ENCODE measurements at places on chromosomes 5 and 9. TPM values are rescaled to one million over a fixed set of nuclear protein-coding genes. Genes with fewer than 3 reads are reported as not detected.
A peak's percentile ranks its signal among the peaks of the same experiment; 100 is the strongest.

PCDHB11 gene
- 0.99 TPM for total RNA-seq

SPATA31D4 gene
- not detected for total RNA-seq

FST gene
- 0.93 TPM for total RNA-seq

DNA sequence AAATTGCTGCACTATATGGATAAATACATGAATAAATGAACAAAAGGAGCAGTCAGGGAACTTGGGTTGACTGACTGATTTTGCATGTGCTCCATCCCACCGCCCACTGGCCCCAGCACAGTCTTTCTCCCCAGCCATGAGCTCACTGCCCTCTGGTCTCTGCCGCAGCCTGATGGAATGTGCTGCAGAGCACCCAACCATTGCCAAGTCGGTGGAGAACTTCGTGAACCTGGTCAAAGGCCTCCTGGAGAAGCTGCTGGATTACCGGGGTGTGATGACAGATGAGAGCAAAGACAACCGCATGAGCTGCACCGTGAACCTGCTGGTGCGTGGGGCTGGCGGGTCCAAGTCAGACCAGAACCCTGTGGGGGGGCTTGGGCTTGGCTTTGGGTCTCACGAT is 53.9 kb upstream of the INSYN2B start:
- H3K27me3 ChIP-seq, result no peaks in the 10 kb centered on the region
- no peak overlapping the region for H3K4me3 ChIP-seq
- no peaks in the 10 kb centered on the region for H3K4me1 ChIP-seq
- H3K27ac ChIP-seq, result no peak overlapping the region
- ATAC-seq, result no peak

DNA sequence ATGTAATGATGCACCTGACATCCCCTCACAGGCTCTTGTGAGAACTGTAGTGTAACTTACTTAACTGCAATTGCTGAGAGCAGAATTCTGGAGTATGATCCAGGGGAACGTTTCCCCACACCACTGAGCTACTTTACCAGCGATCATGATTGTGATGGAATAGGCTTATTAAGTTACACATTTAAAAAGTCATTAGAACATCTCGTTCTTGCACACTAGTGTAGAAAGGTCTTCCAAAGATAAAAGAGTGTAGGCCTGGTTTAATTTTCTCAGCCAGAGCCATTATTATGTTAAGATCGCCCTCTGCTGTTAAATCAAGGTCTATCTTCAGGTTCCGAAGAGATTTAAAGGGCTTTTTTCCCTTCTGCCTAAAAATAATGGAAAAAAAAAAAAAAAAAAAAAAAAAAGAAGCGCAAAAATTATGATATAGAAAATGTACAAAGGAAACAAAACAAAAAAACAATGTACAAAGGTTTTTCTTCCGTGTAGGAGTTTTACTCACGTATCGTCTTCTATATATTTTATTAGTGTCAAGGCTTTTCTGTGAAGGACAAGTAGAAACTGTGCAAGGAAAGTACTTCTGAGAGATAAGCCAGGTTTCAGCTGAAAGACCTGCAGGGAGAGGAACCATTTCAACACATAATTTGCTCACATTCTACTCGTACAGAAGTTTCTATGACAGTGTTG is 18.6 kb upstream of the MOB3B start:
- peaks cover 8% of the 10 kb centered on the region for H3K4me1 ChIP-seq
- H3K27ac ChIP-seq, result peak overlapping the region; percentile 60
- ATAC-seq, result peak; percentile 91
- no peak overlapping the region for H3K4me3 ChIP-seq

DNA sequence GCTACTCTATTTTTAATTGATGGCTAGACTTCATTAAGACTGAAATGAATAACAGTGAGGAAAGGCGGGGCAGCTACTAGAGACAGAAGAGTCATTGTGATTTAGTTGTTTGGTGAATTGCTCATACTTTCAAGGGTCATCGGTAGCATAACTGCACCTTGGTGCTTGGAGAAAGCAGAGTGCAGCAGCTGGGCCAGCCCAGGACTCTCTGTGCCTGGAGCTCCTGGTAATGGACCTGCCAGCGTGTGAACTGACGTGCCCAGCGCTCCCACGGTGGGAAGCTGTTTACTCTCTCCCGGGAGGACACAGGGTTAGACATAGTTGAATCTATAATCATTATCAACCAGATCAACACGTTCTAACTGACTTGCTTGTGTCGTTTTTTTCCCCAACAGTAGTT is 42.9 kb downstream of the LURAP1L start:
- no peak for ATAC-seq
- H3K27ac ChIP-seq, result peak overlapping the region; percentile 68
- no peaks in the 10 kb centered on the region for H3K27me3 ChIP-seq
- no peaks in the 10 kb centered on the region for H3K36me3 ChIP-seq

- H3K4me1 ChIP-seq, result no peaks in the 10 kb centered on the region
- no peak overlapping the region for H3K27ac ChIP-seq
- H3K36me3 ChIP-seq, result peaks cover 79% of the 10 kb centered on the region
- ATAC-seq, result no peak
- no peak overlapping the region for H3K4me3 ChIP-seq
- no peaks in the 10 kb centered on the region for H3K27me3 ChIP-seq
These were observed 13.3 kb downstream of the ODF2 start for GRCh38 chr9:128469070-128469469.

GRCh38 chr9:75604661-75605060 is 285.8 kb upstream of the PCSK5 start:
- ATAC-seq, result no peak
- H3K27me3 ChIP-seq, result no peaks in the 10 kb centered on the region
- H3K4me3 ChIP-seq, result no peak overlapping the region
- no peak overlapping the region for H3K27ac ChIP-seq

DNA sequence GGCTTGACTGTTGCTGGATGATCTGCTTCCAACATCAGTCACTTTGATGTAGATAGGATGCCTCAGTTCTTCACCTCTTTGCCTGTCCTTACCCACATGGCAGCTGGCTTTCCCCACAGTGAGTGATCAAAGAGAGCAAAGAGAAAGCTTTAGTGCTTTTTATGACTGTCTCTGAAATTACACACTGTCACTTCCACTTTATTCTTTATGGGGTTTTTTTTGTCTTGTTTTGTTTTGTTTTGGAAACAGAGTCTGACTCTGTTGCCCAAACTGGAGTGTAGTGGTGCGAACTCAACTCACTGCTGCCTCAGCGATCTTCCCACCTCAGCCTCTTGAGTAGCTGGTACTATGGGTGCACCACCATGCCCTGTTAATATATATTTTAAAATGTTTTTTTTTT is 32.4 kb upstream of the C5orf24 start:
- no peak overlapping the region for H3K4me3 ChIP-seq
- no peak for ATAC-seq
- no peaks in the 10 kb centered on the region for H3K27me3 ChIP-seq
- H3K27ac ChIP-seq, result no peak overlapping the region

DNA sequence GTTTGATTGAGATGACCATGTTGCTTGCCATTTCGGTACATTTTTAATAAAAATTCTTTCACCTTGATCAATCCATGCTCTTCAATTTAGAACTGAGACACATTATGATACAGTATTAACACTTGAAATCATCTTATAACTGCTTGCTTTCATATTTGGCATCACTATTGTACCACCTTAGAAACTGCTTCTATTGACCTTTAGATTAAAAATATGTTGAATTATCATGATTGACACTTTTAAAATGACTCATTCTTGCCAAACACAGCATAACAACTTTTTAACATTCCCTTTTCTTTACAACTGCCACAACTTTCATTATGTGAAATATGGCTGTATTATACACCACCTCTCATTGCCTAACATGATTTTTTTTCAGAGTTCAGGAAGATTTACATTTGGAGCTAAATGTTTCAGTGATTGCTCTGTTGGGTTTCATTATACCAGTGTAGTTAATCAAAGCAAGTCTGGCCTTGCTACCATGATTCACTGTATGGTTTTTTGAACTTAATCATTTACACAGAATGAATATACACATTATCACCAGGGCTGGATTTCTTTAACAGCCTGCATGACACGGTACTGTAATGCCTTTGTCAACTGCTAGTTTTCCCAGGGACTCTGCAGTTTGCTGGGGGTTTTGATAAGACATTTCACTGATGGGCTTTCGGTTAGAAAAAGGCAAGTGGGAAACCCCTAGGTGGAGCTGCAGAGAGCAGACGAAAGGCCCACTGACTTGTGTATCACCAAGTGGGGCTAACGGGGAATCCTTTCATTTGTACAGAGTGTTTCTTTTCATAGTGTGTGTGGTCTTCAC is 93.6 kb upstream of the TLE4 start:
- ATAC-seq, result no peak
- no peaks in the 10 kb centered on the region for H3K27me3 ChIP-seq
- no peak overlapping the region for H3K4me3 ChIP-seq
- no peaks in the 10 kb centered on the region for H3K36me3 ChIP-seq
- H3K27ac ChIP-seq, result no peak overlapping the region

GRCh38 chr5:17436350-17436749 is 61.7 kb upstream of the TAF11L2 start:
- H3K4me3 ChIP-seq, result peak overlapping the region; percentile 16
- H3K4me1 ChIP-seq, result no peaks in the 10 kb centered on the region

DNA sequence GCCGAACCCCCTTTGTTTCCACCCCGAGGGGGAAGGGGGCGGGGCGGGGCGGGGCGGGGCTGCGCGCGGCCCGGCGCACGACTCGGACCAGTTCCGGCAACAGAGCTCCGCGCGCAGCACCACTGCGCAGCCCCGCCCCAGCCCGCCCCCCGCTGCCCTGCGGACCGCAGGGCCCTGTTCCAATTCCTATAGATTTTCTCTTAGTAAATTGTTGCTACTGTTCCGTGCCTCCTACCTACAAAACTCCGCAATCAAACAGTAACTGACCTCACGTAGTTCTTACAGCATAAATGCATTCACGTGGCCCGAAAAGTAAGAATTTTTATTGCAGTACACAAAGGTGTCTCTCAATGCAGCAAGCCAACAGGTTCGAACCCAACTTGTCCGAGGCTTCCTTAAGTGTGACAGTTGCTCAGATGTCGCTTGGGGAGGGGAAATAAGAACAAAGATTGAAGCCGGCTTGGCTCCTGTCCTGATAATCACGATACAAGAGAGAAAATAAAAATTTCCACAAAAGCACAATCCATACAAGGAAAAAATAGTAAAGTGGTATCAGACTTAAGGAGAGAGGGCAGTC is 1.2 kb upstream of the RNF38 start:
- peak overlapping the region; percentile 90 for H3K4me3 ChIP-seq
- peaks cover 2% of the 10 kb centered on the region for H3K4me1 ChIP-seq
- no peaks in the 10 kb centered on the region for H3K27me3 ChIP-seq

- peaks cover 25% of the 10 kb centered on the region for H3K36me3 ChIP-seq
- no peak for ATAC-seq
These were observed 31.8 kb upstream of the NANS start for GRCh38 chr9:98024702-98025101.

DNA sequence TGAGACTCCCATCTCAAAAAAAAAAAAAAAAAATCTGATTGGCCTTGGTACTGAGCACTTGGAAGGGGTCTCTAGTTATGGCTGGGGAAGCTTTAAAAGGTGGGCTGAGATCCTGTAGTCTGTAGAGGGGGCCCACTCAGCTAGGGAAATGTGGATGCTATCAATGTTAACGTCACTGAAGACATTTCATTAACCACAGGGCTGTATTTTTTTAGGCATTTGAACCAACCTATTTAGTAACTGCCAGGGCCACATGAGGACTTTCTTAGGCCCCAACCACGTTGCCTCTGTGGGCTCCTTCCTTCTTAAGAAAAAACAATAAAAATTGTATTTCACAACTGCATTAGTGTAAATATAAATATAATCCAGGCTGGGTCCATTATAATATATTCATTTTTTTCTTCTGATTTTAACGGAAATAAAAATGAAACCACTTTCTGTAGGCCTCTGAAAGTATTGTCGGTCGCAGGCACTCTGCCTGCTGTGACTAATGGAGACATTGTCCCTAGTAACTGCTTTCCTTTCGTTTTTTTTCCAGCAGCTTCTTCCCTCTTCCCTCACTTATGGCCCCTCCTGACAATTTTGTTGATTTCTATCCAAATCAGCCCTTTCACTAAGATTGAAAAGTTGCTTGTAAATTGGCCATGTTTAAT is 71.6 kb downstream of the GCNT1 start:
- H3K27me3 ChIP-seq, result peaks cover 6% of the 10 kb centered on the region
- no peaks in the 10 kb centered on the region for H3K36me3 ChIP-seq
- no peak overlapping the region for H3K4me3 ChIP-seq
- ATAC-seq, result no peak

Measured in gastroesophageal sphincter (tissue), 4 donors.